Suppressor macrophage treated with lipopolysaccharide for 1 hour (primary cell): ENCODE measurements at places on chromosomes 13 and 19.
A peak's percentile ranks its signal among the peaks of the same experiment; 100 is the strongest.

DNA sequence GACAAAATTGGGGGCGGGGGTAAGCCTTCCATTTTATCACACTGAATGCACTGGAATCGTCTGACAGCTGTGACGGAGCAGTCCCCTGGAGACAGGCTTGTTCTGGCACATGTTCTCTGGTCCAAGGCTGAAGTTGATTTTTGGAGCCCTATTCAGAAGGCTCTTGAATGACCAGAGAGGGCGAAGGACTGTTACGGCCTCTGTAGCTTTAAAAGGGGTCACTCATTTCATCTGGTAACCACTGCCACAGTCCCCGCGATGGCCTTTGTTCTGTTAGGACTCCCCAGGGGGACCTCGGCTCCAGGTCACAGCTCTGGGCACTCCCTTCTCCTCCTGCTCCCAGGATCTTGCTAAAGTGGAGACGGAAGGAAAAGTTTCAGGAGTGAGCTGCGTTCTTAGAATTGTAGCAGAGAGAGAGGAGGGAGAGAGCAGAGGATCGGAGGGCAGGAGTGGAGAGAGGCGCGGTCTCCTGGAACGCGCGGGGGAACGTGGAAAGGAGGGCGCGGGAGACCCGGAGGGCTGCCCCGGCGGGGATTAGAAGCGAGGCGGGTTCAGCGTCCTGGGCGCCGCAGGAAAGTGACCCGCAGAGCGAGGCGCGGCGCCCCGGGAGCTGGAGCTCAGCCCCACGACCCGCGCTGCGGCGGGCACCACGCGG, 134.3 kb upstream of the MYO16 start:
- DNase-seq = no peak

- DNase-seq = no peak
These were observed 33.2 kb downstream of the CACNG6 start for GRCh38 chr19:54024660-54025059.

- peak; percentile 53 for DNase-seq
These were observed 21.7 kb upstream of the LAMP1 start for GRCh38 chr13:113275387-113275786.

DNA sequence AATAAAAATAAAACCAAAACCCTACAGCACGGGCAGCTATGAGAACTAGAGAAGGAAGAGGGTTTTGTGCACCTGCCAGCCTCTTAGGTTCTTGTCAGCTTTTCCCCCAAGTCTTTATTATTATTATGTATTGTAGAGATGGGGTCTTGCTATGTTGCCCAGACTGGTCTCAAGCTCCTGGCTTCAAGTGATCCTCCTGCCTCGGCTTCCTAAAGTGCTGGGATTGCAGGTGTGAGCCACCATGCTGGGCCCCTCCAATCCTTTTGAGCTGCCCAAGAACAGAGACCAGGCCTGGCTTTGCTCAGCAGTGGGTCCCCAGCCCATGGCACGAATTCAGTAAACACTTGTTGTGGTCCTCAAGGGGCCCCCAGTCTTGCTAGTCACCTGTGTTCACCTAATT, 1.5 kb upstream of the NDUFS7 start:
- no peak for DNase-seq

- peak; percentile 91 for DNase-seq
These were observed 71.9 kb downstream of the FLT1 start for GRCh38 chr13:28423010-28423409.

DNA sequence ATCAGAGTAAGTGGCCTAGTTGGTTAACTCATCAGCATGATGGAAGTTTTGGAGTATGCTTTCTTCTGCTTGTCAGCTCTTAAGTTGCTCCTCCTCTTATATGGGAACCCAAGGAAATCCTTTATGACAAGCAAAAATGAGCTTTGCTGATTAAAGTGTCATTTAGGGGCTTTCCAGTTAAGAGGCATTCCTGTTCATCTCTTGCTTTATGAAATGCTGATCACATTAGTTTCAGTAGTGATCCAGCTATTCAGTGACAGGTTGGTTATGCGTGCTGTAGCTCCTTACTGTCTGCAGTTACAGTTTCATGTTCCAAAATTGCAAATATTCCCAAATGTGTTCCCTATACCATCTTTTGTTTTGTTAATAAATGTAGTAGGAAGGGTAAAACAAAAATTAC, 146.6 kb downstream of the CDK8 start:
- DNase-seq = no peak

DNA sequence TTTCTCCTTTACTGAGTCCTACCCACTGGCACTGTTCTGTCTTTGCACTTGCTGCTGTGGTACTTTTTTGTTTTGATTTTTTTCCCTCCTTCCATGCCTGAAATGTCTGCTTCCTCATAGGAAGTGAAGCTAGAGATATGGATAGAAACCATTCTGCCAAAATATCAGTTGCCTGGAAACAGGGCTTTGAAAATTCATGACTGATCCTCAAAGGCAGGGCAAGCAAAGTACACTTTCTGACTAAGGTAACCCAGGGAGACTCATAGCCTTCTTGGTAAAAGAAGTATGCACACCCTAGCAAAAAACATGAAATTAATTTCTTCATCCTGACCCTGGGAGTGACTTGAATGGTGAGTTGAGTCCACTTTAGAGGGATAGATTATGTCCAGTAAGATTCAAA, 329.8 kb downstream of the MYO16 start:
- no peak for DNase-seq

GRCh38 chr13:75071796-75072195, 410.2 kb downstream of the TBC1D4 start:
- DNase-seq = no peak

- no peak for DNase-seq
These were observed 335.6 kb downstream of the RBM26 start for GRCh38 chr13:79070343-79070974.

- no peak for DNase-seq
These were observed 14.4 kb upstream of the AKAP8 start for GRCh38 chr19:15393963-15394362.

DNA sequence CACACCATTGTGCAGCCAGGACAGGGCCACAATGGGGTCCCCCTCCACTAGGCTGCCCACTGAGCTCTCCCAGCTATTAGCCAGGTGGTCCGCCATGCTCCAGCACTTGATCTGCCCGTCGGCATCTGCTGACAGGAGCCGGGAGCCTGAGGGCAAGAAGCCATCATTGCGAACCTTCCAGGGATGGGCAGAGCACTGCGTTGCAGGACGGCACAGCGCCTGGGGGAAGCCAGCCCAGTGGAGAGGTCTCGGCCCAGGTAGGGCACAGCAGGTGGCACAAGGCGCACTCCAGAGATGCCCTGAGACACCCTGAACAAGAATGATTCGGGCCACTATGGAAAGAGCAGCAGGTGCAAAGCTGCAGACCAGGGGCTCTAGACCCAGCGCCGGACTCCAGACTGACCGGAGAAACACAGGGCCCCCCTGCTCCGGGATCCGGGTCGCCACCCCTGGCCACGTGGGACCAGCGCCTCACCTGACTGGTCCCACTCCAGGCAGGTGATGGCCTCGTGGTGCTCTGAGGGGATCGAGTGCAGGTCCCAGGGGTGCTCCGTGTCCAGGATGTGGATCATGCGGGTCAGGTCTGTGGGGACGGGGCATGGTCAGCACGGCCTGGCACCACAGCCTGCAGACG, 3.2 kb downstream of the MED16 start:
- DNase-seq = no peak

DNA sequence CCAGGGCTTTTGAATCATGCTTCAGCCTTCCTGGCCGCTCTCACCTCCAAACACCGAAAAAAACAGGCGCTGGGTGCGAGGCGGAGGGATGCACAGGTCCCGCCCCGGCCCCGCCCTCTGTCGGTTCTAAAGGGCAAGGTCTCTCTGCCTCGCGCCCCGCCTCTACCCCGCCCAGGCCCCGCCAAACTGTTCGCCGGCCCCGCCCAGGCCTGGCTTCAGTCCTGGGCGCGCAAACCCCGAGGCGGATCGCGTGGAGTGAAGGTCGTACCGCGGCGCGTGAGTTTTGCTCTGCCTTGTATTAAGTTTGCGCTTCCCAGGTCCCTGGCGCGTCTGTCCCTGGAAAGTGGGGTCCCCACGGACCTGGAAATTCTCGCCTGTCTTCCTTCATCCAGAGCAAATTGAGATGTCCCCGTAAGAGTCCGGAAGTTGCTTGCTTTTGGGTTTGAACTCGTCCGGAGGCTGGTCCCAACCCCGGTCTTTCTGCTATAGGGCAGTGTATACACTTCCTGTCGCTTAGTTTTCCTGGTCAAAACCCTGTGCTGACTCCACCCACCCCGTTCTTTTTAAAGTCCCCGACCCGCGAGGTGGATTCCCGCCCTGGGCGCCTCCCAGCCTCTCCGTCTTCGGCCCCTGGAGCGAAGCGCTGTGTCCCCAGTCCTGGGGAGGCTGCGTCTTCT, 8.4 kb downstream of the ZNF808 start:
- DNase-seq = peak; percentile 85

GRCh38 chr13:104798486-104798885, 1732.3 kb upstream of the SLC10A2 start:
- DNase-seq = no peak

- DNase-seq = peak; percentile 75
These were observed 67.0 kb upstream of the SERP2 start for GRCh38 chr13:44306371-44307192.

- DNase-seq = peak; percentile 41
These were observed 9.3 kb upstream of the HIF3A start for GRCh38 chr19:46287585-46287984.

GRCh38 chr19:29806098-29806866, 5.5 kb upstream of the CCNE1 start:
- DNase-seq = no peak

DNA sequence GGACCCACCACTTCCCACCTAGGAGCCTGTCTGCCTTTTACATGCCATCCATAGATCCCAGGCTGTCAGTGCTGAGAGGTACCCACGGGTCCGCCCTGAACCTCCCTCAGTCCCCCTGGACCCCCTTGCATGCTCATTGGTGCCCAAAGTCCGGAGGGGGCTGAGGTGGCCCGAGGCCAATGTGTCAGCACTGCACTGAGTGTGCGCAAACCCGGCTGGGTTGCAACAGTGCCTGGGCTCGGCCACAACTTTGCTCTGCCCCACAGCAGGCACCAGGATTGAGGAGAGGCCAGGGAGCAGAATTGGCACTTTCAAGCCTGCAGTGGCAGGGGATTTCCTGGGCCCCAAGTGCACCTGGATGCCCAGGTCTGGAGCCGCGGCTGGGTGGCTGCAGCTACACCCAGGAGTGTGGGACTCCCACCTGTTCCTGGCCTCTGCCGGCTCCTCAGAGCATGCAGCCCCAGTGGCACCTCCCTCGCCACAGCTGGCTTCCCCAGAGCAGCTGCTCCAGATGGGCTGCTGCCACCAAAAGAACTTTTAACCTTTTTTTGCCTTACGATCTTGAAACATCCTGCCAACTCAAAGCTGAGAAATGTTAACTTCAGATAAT, 837.0 kb downstream of the SLITRK6 start:
- no peak for DNase-seq

DNA sequence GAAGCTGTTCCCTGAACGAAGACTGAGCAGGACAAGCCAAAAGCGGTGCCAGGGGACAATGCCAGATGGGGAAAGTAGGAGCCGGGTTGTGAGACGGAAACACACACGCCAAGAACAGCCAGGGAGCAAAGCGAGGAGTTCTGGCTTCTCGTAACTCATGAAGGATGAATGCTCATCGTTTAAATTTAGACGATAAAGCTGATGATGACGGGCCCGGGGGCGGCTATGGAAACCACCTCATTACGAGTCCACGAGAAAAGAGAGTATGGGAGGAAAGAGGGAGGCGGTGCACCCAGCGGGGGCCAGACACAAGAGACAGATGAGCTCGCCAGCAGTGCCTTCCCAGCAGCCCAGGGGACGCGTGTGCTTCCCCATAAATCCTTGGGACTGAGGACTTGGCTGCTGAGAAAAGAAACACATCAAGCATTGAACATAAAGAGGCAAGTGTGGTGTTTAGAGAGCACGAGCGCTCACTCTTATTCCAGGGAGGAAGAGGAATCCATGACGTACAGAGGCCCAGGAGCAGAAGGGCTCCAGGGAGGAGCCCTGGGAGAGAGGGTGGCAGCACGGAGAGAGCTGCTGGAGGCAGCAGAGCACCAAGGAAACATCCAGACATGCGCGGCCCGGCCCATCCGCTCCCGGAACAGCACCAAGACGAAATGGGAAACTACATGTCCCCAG, 70.7 kb downstream of the EPS15L1 start:
- peak; percentile 65 for DNase-seq

- DNase-seq = no peak
These were observed 697.5 kb upstream of the PCDH20 start for GRCh38 chr13:62113179-62113578.

GRCh38 chr13:44197791-44198770, 175.5 kb upstream of the SERP2 start:
- no peak for DNase-seq

- DNase-seq = no peak
These were observed 338.3 kb downstream of the POU4F1 start for GRCh38 chr13:78265098-78265497.

- DNase-seq = no peak
These were observed 160.2 kb downstream of the PDS5B start for GRCh38 chr13:32746474-32746873.

DNA sequence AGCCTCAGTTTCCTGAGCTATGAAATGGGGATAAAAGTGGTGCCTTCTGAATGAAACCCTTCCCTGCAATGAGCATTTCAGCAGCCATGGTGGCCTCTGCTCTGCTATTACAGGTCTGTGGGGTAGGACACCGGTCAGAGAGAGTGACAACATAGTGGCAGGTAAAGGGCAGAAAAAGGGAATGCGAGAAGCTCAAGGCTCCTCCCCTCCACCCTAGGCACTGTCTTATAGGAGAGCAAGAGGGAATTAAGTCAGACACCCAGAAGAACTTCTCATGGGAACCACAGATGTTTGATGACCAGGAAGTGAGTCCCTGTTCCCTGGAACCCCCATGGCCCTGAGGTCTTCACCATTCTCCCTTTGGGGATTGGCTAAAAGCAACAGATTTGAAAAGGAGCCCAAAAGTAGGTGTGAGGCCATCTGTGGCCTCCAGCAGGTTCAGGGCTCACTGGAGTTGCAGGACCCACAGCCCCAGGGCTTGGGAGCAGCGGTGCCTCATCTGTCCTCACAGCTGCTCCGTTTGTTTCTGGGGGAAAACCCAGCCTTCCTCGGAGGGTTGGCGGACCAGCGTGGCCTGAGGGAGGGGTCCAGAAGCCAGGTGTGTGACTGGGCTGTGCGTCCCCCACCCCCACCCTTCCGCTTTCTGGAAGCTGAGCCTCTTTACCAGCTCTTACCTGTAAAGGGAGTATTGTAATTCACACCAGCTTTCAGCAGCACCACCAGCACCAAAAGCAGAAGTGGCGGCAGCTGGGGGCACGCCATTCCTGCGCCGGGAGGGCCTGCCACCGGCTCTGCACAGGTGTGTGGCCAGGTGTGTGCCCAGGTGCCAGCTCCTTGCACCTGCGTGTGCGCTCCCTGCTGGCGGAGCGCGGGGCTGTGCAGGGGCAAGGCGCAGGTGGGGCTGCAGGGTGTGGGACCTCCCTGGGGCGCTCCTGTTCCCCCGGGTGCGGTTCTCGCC, 19.4 kb downstream of the IQCN start:
- no peak for DNase-seq
